ENCODE measurements at places on chromosomes 13 and 19. TPM values are rescaled to one million over a fixed set of nuclear protein-coding genes. Genes with fewer than 3 reads are reported as not detected.

The TRPM4 gene
- total RNA-seq, result 16.7 TPM

The CCL25 gene
- total RNA-seq, result not detected

The MCEMP1 gene
- total RNA-seq, result not detected

The C1QTNF9 gene
- total RNA-seq, result not detected

The KCNJ14 gene
- total RNA-seq, result 0.54 TPM

The KLK15 gene
- total RNA-seq, result not detected

The PCDH20 gene
- 0.75 TPM for total RNA-seq

The KLHL1 gene
- not detected for total RNA-seq

The FLT1 gene
- 0.96 TPM for total RNA-seq

The GTPBP3 gene
- total RNA-seq, result 38.1 TPM

The LCP1 gene
- 83.1 TPM for total RNA-seq

The SERPINE3 gene
- total RNA-seq, result not detected

The NCAN gene
- 0.17 TPM for total RNA-seq

The RAVER1 gene
- total RNA-seq, result 32.9 TPM

The OR10H5 gene
- not detected for total RNA-seq

The RGS9BP gene
- 0.21 TPM for total RNA-seq

The RFPL4AL1 gene
- not detected for total RNA-seq

The CDC42EP5 gene
- 24.4 TPM for total RNA-seq

The ZNF415 gene
- 3.6 TPM for total RNA-seq

The ZFP82 gene
- total RNA-seq, result 4.7 TPM

The SOX21 gene
- not detected for total RNA-seq

The PNKP gene
- 69.3 TPM for total RNA-seq

The KASH5 gene
- total RNA-seq, result not detected

The MBD3L2 gene
- not detected for total RNA-seq

The RASGRP4 gene
- total RNA-seq, result not detected

The KLK11 gene
- not detected for total RNA-seq

The CILP2 gene
- total RNA-seq, result not detected

The CDX2 gene
- total RNA-seq, result not detected

The IZUMO2 gene
- not detected for total RNA-seq

The DAND5 gene
- not detected for total RNA-seq

The CALR3 gene
- not detected for total RNA-seq

The KLF2 gene
- 1.9 TPM for total RNA-seq

The FCER2 gene
- not detected for total RNA-seq

The SOX1 gene
- not detected for total RNA-seq

The LHB gene
- total RNA-seq, result 8.2 TPM

The IL12RB1 gene
- total RNA-seq, result 0.07 TPM

The ENOX1 gene
- total RNA-seq, result 1.5 TPM

The ZNF567 gene
- total RNA-seq, result 7.7 TPM

The ITGBL1 gene
- 0.21 TPM for total RNA-seq

The PABPC3 gene
- total RNA-seq, result 0.58 TPM

The ZNF625 gene
- 5.5 TPM for total RNA-seq

The PDX1 gene
- not detected for total RNA-seq

The FUT3 gene
- 8.8 TPM for total RNA-seq

The DACT3 gene
- total RNA-seq, result 0.14 TPM

The ZNF699 gene
- total RNA-seq, result 23.7 TPM

The SAMD1 gene
- 21.8 TPM for total RNA-seq

The LAMP1 gene
- 317 TPM for total RNA-seq

The SLC8A2 gene
- total RNA-seq, result not detected

The IGFL4 gene
- total RNA-seq, result not detected

The ACP7 gene
- 0.33 TPM for total RNA-seq

The ZNF208 gene
- total RNA-seq, result 0.41 TPM

The ZSCAN5C gene
- not detected for total RNA-seq

Data from kidney epithelial cell (primary cell).